T-helper 22 cell (primary cell): ENCODE measurements at places on chromosomes 5 and 9.
A peak's percentile ranks its signal among the peaks of the same experiment; 100 is the strongest.

GRCh38 chr9:17536027-17536426 lies 42.8 kb upstream of the SH3GL2 start:
- no peak for DNase-seq

DNA sequence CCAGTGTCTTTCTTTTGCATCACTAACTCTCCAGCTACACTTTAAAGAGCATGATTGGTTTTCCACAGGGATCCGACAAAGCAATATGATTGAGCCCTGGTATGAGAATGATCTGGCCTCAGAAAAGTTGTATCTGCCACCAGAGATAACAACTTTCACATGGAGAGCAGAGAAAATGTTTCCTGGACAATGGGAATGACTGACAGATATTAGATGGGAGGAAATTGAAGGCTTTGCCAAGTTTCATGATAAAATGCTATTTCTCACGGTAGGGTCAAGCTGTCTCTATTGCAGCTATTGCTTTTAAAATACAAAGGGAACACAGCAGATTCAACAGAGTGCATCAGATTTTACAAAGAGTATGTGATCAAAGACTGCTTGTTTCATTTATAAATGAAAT lies 56.4 kb upstream of the GLIS3 start:
- no peak for DNase-seq

DNA sequence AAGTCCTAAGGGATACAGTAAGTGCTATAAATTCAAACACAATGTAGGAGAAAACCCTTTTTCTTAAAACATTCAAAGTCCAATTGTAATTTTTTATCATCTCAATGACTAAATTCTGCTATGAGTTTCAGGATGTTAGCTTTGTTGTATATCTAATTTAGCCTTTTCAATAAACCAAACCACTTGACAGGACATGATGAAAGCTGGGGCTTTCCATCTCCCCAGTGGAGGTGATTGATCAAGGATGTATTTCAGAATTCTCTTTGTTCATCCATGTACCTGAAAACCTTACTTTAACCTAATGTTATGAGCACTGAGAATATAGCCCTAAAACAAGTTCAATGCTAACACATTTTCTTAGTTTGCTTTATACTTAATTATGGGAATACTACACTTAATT lies 639.0 kb upstream of the ITGA1 start:
- no peak for DNase-seq

- DNase-seq, result no peak
Observed at GRCh38 chr5:168992016-168992415, 308.9 kb downstream of the SLIT3 start.

GRCh38 chr5:149271716-149272563 lies at the start of gene AFAP1L1:
AFAP1L1 (plus strand) TSS chr5:149271859; CDS start chr5:149271969, 110 bp downstream.
- DNase-seq, result no peak

DNA sequence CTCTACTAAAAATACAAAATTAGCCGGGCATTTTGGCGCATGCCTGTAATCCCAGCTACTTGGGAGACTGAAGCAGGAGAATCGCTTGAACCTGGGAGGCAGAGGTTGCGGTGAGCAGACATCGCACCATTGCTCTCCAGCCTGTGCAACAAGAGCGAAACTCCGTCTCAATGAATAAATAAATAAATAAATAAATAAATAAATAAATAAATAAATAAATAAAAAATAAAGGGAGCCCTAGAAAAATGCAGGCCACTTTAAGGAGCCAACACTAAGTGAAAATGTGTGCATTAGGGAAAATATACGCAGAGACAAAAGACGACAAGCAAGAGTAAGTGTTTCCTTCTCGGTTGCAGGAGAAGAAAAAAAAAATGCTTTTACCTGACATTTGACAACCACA lies 132.6 kb upstream of the CDH10 start:
- no peak for DNase-seq

- no peak for DNase-seq
Observed at GRCh38 chr9:75539523-75539922, 350.9 kb upstream of the PCSK5 start.

DNA sequence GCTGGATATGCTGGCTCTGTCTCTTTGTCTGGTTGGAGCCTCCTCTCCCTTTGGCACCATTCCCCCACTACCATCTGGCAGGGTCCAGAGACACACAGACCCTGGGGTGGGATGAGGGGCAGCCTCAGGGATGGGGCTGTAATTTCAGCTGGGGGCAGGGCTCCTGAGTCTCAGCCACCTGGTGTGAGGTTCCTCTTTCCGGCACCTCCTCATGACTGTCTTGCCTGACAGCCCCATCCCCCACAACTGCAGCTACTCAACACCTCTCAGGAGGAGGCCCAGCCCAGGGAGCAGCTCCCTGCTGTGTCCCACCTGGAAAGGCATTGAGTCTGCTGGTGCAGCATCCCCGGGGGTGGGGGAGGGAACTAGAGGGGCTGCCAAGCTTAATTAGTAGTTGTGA lies 11.7 kb upstream of the RPS14 start:
- no peak for DNase-seq

DNA sequence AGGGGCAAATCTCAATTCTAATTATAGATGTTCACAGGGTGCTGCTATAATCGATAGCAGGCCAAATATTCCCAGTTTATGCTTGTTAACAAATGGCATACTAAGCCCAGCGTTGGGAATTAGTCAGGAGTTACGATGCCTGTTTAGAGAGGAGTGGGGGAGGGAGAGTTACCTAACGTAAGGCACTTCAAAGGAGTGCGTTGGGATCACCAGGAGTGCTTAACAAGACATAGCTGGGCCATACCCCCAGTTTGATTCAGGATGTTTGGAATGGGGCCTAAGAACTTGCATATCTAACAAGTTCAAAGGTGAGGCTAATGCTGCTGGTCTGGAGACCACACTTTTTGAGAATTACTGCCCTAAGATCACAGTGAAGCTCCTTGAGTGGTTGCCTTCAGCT lies 14.5 kb upstream of the SRP19 start:
- no peak for DNase-seq

- DNase-seq, result no peak
Observed at GRCh38 chr9:135334953-135335460, 144.6 kb upstream of the PPP1R26 start.

DNA sequence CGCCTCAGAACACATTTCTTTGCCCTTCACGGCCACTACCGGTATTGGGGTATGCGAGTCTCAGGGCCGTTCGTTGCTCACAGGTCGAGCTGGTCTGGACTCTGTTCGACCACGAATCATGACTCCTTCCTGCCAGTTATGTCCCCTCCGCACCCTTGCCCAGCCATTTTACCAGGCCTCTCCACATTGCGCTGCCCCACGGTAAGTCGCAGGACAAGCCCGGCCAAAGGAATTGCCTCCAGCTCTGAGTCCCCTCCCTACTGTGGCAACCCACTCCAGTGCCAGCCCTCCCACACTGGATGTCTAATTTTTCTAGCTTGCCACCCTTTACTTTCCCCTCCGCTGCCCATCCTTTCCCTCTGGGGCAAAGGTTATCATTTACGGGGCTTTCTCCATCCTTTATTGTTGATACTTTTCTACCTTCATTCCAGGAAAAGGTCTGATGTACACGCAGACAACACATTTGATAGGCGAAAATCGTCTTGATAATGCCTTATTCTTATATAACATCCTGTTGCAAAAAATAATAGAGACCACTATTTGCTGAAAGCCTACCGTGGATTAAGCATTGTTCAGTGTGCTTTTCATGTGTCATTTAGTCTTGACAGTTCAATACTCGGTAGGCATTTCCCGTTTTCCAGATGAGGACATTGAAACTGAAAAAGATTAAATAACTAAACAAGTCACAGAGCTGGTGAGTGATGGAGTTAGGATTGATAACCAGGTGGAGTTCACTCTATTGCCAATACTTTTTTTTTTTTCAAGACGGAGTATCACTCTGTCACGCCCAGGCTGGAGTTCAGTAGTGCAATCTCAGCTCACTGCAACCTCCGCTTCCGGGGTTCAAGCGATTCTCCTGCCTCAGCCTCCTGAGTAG lies 958 bp upstream of the HSPA5 start:
- DNase-seq, result peak; percentile 11

- no peak for DNase-seq
Observed at GRCh38 chr9:121510766-121511550, 11.3 kb upstream of the GGTA1 start.

DNA sequence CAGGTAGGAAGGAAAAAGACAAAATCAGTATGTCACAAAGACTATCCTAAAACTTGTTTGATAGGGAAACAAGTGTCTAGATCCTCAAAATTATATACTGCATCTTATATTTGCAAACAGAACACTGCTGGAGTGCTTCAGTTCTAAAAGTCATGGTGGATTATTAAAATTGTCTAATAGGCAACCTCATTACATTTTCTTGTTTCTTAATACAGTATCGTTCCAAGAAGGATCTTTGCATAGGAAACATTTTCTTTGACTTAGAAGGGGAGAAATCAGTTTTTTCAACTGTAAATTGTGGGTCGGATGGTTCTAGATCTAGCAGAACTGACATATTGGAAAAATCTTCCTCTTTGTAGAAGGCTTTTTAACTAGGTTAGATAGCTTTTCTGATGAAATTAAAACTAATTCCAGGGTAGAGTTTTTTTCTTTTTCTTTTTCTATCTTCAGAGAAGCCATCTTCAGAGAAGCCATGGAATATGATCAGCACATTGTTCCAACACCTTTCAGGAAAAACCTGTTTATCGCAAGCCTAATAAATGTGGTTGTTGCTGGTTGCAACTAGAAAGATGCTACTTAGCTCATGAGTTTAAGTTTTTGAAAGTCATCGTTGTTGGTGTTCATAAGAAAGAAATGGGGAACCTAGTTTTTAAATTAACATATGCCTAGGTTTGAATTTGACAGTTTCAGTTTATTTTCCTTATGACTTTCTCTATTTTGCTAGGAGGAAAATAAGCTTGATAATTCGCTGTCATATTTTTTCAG lies 7.4 kb downstream of the CPEB4 start:
- no peak for DNase-seq

DNA sequence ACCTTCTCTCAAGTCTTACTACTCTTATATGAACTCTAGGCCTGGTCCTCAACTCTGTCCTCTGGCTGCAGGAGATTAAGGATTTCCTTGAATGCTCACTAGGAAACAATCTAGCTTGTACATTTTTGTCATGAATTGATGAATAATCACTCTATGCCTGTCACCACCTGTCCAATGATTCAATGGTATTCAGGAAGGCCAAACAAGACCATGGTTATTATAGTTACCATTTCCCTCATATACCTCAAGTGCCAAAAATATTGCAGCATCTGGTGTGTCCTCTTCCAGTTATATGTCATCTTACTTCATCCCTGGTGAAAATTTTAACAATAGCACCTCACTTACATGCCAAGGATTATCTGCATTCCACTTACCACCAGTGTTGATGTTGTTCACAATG lies 179.0 kb upstream of the MOCS2 start:
- DNase-seq, result no peak

DNA sequence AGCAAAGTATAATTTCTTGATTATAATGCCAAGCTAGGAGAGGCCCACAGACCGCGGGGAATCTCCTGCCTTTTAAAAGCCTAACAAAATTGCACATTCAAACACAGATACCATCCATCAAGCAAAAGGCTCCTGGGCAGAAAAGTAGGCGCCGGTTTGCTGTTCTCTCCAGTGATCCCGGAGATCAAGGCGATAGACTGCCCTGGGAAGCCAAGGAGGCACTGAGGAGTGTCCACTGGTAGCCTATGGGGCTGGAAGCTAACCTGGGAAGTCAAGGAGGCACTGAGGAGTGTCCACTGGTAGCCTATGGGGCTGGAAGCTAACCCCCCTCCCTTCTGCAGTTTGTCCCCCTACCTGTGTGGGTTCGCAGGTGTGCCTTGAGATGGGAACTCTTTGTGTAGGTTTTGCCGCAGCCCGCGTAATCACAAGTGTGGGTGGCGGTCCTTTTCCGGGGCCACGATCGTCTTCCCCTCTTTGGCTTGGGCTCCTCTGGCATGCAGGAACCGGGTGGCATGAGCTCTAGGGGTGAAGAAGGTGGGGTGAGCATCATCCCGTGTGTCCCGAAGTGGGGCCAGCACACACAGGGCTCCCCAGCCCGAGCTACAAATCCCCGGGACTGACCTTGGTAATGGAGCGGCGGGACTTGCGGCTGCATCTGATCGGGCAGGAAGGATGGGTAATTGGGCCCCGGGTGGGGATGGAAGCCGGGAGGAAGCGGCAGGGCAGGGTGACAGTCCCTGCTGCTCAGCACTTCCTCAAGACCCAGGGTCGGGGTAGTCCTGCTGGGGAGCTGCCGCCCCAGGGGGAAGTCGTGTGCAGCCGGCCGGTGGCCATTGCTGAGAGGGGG lies 2.7 kb downstream of the KLF4 start:
- no peak for DNase-seq

GRCh38 chr5:149863830-149864229 lies 80.8 kb downstream of the PDE6A start:
- no peak for DNase-seq

GRCh38 chr5:6264394-6264793 lies 114.0 kb downstream of the MED10 start:
- DNase-seq, result no peak

- DNase-seq, result no peak
Observed at GRCh38 chr9:87614397-87614796, 111.5 kb upstream of the CTSL start.

- DNase-seq, result no peak
Observed at GRCh38 chr5:72112389-72112788, 5.1 kb downstream of the MAP1B start.

- no peak for DNase-seq
Observed at GRCh38 chr5:104431981-104432380, 869.4 kb upstream of the NUDT12 start.

GRCh38 chr5:64180661-64181343 lies 15.2 kb downstream of the RNF180 start:
- no peak for DNase-seq

DNA sequence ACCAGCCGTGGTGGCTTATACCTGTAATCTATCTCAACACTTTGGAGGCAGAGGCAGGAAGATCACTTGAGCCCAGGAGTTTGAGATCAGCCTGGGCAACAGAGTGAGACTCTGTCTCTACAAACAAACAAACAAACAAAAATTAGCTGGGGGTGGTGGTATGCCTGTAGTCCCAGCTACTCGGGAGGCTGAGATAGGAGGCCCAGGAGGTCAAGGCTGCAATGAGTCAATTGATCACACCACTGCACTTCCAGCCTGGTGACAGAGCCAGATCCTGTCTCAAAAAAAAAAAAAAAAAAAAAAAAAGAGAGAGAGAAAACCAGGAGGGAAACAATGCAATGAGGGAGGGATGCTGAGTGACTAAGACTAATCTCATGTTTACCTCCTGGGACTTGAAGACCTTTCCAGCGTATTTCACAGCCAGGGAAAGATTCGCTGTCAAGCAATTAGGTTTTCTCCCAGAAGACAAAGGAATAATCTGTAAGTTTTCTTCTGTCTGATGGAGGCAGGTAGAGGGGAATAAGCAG lies 51.1 kb upstream of the MIER3 start:
- no peak for DNase-seq

- no peak for DNase-seq
Observed at GRCh38 chr9:133099726-133100505, 21.1 kb downstream of the RALGDS start.

GRCh38 chr9:113634596-113635515 lies 171.3 kb downstream of the RGS3 start:
- DNase-seq, result no peak

DNA sequence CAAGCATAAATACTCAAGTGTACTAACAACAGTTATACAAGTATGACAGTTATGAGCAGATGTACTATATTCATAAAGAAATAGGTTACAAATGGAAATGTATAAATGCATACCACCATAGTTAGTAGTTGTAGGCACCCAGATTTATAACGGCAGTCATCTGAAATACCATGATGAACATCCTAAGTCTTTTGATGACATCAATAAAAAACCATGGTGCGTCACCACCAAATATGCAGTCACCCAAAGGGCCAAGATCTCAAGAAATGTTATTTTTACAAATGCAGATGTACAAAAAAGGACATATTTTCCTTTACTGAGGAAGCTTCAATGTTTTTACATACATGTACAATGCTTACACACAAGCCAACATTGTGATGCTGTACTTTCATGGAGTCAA lies 70.8 kb upstream of the XPA start:
- no peak for DNase-seq
